ENCODE measurements at places on chromosomes 4 and X.

DNA sequence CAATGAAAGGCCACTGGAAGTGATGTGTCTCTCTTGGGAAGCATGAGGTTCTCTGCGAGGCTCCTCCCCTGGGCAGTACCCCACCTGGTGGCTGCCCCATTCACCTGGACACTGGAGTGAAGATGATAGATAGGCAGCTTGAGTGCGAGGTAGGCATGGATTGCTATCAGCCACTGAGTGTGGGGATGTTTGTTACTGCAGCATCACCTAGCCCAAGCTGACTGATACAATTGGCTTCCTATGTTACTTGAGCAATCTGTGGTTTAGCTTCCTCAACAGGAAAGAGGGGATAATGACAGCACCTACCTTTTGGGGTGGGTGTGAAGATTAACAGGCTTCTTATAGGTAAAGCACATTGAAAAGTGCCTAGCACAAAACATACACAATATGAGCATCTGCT, 30.8 kb downstream of the ADRA2C start:
- DNase-seq: no peak

DNA sequence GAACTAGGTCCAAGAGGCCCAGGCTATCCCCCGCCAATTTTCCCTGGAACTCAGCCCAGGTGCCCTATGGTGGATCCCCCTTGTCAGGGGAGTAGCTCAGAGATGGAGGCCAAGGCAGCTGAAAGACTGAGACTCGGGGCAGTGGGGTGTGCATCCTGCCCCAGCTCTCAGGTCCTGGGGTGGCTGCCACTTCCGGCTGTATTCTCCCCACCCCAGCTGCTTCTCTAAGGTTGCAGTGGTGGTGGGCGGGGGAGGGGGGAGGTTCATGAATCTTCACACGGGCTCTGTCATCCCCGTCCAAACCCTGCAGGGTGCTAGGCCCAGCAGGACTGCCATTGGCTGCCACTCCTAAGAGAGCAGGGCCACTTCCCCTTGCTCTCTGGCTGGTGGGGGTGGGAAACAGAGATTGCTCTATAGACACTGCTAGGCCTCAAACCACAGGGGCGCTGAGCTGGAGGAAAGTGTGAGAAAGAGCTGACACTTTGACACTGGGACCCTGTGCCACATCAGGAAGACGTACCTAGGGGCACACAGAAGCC, 1.5 kb downstream of the SASH3 start:
- no peak for DNase-seq

DNA sequence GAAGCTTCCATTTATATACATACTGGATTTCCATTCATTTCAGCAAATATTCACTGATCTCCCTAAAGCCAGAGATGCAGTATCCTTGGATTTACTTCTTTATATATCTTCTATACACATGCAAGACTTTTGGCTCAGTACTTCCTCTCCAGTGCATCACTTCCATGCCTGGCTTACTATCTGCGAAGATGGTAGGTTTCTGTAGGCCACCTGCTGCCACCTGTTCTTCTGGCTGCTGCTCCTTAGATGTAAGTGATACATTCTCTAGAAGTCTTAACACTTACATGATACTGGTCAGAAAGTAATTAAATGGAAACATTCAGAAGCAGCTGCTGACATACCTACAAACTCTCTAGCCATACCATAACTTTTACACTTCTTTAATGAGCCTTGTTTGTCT, 48.9 kb downstream of the TBC1D9 start:
- no peak for DNase-seq

GRCh38 chrX:1172496-1172895, 40.0 kb downstream of the CRLF2 start:
- DNase-seq: no peak

GRCh38 chr4:190019023-190019858, 7.8 kb downstream of the FRG2 start:
- DNase-seq: no peak

DNA sequence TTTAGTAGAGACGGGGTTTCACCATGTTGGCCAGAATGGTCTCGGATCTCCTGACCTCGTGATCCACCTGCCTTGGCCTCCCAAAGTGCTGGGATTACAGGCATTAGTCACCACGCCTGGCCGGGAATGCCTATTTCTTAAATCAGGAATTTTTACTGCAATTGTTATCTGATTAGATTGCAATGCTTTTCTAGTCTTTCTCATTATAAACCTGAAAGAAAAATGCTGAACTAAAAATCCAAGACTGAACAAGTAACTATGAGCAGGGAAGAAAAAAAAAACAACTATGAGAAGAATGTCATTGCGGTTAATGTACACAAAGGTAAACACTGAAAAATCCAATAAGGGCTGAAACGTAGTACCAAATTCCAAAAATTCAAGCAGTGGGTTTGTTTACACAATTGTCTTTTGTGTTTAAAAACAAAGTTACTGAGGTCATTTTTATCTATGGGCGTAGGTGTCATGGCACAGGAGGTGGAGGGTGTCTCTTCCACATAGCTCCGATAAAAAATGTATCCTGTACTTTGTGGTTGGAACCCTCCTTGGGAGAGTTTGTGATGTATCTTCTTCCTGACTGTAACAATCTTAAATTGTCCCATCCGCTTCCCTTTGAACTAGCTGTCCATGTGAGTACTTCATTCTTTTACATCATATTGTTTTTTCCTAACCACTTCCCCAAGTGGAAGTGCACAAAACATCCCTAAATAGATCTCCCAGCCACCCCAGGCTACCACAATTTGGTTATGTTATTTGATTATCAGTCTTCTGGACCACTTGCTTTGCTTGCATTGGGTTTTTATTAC, 11.1 kb upstream of the TMEM156 start:
- DNase-seq: peak; percentile 20

All from RWPE1 (cell line).